Activated CD4-positive, alpha-beta T cell treated with anti-CD3 and anti-CD28 coated beads, Interleukin-2, amount 50 U/mL, for 1 hour (primary cell): ENCODE measurements at places on chromosomes 11 and 22.

GRCh38 chr11:110349138-110349996, 53.0 kb upstream of the RDX start:
- no peak for DNase-seq

- DNase-seq: no peak
Observed at GRCh38 chr22:30210235-30210909, 36.2 kb downstream of the LIF start.

GRCh38 chr11:108239076-108239475, 16.2 kb downstream of the ATM start:
- DNase-seq: no peak

GRCh38 chr11:131785801-131786200, 415.4 kb downstream of the NTM start:
- DNase-seq: no peak

GRCh38 chr11:128345316-128345715, 242.0 kb downstream of the ETS1 start:
- DNase-seq: no peak

- no peak for DNase-seq
Observed at GRCh38 chr11:126564566-126564965, 209.1 kb downstream of the ST3GAL4 start.

- DNase-seq: no peak
Observed at GRCh38 chr11:100908746-100909145, 220.9 kb downstream of the PGR start.

DNA sequence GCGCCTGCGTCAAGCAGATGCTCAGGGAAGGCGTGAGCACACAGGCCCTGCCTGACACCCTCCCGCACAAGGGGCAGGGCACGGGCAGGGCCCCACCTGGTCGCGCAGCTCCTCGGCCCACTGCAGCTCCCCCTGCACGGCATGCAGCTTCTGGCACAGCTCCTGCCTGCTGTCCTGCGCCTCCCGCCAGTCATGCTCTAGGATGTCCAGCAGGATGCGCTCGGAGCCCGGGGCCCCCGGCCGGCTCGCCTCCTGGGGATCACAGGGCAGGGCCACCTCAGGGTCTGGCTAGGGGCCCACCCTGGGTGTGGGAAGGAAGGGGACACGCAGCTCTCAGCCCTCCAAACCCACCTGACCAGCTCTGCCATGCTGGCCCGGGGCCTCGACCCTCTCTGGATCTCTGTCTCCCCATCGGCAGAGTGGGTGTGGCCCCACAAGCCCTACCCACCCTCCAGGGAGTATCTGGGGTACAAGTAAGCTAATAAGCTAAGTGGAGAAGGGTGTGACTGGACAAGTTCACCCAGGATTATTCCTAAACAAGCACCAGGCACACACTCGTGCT, 10.7 kb downstream of the CARD10 start:
- DNase-seq: no peak

GRCh38 chr11:127639916-127640315, 639.3 kb upstream of the KIRREL3 start:
- DNase-seq: no peak

DNA sequence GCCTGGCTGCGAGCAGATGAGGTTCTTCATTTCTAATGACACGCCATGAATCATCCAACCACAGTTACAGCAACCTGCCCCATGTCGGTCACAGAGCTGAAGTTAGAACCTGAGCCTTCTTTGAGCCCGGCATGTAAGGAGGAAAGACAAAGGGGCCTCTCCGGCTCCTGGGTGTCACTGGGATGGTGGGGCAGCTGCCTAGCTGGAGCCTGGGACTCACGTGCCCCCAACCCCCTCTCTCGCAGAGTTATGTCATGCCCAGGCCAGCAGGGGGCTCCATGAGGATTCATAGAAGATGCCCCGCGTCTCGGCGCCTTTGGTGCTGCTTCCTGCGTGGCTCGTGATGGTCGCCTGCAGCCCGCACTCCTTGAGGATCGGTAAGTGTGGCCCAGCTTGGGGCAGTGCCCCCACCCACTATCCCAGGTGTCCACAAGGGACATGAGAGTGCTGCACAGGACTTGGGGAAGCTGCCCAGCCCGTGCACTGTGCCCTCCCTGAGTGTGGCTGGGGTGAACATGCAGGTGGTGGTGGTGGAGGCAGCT, 148.5 kb downstream of the GRIK4 start:
- no peak for DNase-seq

DNA sequence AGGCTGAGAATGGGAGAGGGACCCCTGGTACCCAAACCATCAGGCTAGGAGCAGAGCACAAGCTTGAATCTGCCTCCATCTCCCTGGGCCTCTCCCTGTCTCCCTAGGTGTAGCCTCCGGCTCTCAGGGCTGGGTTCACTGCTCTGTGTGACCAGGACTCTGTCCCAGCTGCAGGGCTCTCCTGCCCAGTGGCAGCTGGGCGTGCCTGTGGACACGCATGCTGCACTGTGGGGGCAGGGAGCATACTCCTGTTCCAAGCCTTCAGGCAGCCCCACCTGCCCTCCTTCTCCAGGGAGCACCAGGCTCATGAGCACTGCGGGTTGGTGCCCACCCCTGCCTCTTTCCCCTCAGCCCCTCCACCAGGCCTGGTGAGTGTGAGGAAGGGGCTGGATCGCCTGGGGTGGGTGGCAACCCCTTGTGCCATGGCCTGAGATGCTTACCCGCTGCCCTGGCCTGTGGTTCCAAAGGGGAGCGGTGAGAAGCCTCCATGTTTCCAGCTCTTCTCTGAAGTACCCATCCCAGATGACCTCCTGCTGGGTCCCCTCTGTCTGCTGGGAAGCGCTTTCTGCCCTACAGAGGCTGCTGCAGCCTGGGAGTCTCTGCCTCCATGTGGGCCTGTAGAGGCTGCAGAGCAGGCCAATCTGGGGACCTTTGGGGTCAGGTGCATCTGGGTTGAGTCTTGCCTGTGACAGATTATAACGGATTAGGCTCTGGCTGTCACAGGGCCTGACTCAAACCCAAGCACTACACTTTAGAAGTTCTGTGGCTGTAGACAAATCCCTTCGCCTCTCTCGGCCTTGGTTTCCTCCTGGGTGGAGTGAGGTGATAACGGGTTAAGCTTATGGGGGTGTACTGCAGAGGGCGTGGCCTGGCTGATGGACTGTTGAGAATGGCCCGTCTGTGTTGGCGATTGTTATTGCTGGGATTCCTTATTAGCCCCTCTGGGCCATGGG, 43.7 kb downstream of the WNT11 start:
- no peak for DNase-seq

DNA sequence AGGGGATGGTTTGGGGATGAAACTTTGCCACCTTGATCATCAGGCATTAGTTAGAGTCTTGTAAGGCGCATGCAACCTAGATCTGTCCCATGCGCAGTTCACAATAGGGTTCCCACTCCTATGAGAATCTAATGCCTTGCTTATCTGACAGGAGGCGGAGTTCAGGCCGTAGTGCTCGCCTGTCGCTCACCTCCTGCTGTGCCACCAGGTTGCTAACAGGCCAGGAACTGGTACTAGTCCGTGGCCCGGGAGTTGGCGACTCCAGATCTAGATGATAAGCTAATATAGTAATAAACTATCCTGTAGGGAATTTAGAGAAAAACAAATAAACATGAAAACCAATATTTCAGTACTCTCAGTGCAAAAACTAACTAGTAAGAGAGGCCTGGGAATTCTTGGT, 155.4 kb upstream of the ANO5 start:
- DNase-seq: no peak
